AML-193 (cell line): ENCODE measurements at places on chromosomes 5 and 9.

DNA sequence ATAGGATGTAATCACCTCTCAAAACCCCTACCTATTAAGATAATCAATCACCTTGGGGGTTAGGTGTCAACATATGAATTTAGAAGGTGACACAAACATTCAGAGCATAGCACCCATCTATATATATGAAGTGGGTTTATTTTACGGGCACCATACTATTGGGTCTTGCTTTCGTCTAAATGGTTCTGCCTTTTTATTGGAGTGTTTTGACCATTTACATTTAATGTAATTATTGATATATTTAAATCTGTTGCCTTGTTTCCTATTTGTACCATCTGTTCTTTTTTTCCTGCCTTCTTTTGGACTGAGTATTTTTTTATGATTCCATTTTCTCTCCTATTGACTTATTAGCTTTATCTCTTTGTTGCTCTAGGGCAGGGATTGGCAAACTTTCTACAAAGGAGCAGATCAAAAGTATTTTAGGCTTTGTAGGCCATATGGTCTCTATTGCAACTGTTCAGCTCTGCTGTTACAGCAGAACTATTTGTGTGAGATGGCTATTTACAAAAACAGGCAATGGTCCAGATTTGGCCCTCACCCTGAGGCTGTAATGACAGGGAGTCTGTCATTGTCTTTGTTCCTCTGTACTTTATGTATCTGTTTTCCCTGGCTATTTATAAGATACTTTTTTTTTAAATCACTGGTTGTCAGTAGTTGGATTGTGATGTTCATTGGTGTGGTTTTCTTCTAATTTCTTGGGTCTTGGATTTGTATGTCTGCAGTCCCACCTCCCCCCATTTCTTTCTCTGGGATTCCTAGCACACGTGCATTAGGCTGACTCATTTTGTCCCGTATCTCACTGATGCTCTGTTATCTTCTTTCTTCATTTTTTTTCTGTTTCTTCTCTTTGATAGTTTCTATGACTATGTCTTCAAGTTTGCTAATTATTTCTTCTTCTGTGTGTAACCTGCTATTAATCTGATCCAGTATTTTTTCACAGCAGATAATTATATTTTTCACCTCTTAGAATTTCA lies 127.1 kb downstream of the DAB2IP start:
- DNase-seq: no peak

GRCh38 chr5:149181732-149182131 lies 40.4 kb downstream of the ABLIM3 start:
- DNase-seq: no peak

DNA sequence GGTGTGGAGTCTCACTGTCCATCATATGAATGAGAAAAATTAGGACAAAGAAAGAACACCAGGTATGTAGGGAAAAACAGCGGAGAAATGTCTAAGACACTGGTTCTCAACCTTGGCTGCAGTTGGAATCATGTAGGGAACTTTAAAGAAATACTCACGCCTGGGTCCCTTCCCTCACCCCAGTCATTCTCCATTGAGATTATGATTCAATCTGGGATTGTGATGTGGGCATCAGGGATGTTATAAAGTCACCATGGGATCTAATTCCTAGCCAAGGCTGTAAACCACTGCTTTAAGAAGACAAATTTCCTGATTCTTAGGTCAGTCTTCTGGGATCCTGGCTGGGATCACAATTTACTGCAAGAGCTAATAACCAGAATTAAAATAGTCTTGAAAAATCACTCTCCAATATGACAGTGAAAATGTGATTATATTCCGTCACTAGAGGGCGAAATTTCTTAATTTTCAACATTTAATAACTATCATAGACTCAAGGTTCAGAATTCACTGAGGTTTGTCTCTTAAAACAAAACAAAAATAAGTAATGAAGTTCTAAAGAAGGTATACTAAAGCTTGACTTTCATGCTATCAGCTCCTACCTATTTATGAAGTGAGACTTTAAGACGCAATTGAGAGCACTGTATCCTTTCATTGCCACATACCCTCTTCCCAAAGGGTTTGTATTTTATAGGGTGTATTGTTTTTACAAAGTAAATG lies 60.5 kb downstream of the GLDC start:
- DNase-seq: peak; percentile 38

- DNase-seq: no peak
Measured at GRCh38 chr5:21773456-21773855, 1079.7 kb downstream of the CDH12 start.

GRCh38 chr5:80318212-80318611 lies 1.6 kb upstream of the SPZ1 start:
- no peak for DNase-seq
